WTC11 (cell line): ENCODE measurements at places on chromosomes 13 and 19. TPM values are rescaled to one million over a fixed set of nuclear protein-coding genes. Genes with fewer than 3 reads are reported as not detected.
A peak's percentile ranks its signal among the peaks of the same experiment; 100 is the strongest.

Gene ERICH4
- total RNA-seq, result 0.24 TPM in 1 of 3 replicates, not detected in the others

Gene ZNF431
- total RNA-seq, result 41.2 to 45.2 TPM (median 42.1 TPM) in 3 replicates

- no peak for DNase-seq
Observed at GRCh38 chr19:764301-764700, 13.4 kb downstream of the MISP start.

- peak; percentile 83 for DNase-seq
Observed at GRCh38 chr19:18869781-18870530, 26.0 kb downstream of the CERS1 start.

Gene NLRP7
- total RNA-seq, result 4.1 to 6.8 TPM (median 5.0 TPM) in 3 replicates

- no peak for DNase-seq
Observed at GRCh38 chr19:21593008-21593481, 87.6 kb downstream of the ZNF429 start.
